ENCODE measurements at places on chromosomes 6 and 20. TPM values are rescaled to one million over a fixed set of nuclear protein-coding genes. Genes with fewer than 3 reads are reported as not detected.
A peak's percentile ranks its signal among the peaks of the same experiment; 100 is the strongest.

DNA sequence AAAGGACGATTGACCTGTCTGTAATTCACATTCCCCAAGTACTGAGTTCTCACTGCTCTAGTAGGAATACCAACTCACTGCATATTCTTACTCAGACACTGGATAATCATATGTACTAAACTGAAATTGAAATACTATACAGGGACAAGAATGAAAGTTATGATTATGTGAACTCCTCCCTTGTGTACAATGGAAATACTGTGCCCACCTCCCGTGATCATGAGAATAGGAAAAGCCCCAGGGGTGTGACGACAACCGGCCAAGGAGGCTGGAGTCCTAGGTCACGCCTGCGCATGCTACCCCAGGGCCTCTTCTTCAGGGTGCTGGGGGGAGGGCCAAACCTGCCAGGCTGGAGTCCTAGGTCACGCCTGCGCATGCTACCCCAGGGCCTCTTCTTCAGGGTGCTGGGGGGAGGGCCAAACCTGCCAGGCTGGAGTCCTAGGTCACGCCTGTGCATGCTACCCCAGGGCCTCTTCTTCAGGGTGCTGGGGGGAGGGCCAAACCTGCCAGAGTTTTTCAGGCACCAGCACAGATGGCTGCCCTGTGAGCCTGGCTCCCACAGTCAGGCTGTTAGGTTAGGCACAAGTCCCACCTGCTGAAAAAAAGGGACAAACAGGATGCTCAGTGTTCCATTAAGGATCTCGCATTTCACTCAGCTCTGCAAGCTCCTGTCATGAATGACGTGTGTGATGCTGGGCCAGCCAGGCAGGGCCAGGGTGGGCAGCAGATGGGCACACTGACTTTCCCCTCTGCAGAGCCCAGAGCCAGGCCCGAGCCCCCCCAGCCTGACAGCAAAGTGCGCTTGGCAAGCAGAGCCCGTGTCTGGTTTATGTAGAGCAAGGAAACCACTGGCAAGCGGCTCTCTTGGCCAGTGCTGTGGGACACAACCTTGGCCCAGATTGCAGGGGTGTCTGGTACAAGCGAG, 107.7 kb downstream of the FOXF2 start:
- no peak for DNase-seq
- no peak overlapping the region for H3K4me3 ChIP-seq
- no peak overlapping the region for H3K27ac ChIP-seq
- H3K36me3 ChIP-seq = no peaks in the 10 kb centered on the region
- no peaks in the 10 kb centered on the region for H3K27me3 ChIP-seq
- H3K4me1 ChIP-seq = no peaks in the 10 kb centered on the region

GRCh38 chr6:84027340-84028181, 6.0 kb upstream of the MRAP2 start:
- H3K36me3 ChIP-seq = no peaks in the 10 kb centered on the region
- no peak overlapping the region for H3K4me3 ChIP-seq
- no peaks in the 10 kb centered on the region for H3K27me3 ChIP-seq
- H3K4me1 ChIP-seq = no peaks in the 10 kb centered on the region

- H3K27me3 ChIP-seq = no peaks in the 10 kb centered on the region
- H3K36me3 ChIP-seq = no peaks in the 10 kb centered on the region
- no peak overlapping the region for H3K27ac ChIP-seq
- no peak overlapping the region for H3K4me3 ChIP-seq
Measured at GRCh38 chr6:109393886-109394281, 11.6 kb upstream of the CD164 start.

DNA sequence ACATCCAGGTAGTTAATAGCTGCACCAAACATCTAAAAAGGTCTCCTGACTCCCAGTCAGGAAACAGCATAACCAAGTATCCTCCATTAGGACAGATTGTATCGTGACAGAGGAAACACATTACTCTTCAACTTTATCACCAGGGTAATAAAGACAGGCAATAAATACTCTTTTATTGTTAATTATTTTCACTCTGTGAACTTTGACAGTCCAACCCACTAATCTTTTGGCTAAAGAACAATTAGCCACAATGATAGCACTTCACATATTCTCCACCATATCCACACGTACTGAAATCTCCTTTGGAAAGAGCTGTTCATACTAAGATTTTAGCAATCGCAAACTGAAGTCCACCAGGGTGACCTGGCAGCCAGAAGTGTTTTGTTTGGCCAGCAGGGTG, 46.4 kb downstream of the ARHGAP18 start:
- H3K27ac ChIP-seq = peak overlapping the region; percentile 61
- no peak for DNase-seq
- no peaks in the 10 kb centered on the region for H3K27me3 ChIP-seq
- H3K36me3 ChIP-seq = no peaks in the 10 kb centered on the region

- H3K36me3 ChIP-seq = no peaks in the 10 kb centered on the region
- DNase-seq = no peak
- H3K4me1 ChIP-seq = no peaks in the 10 kb centered on the region
- no peaks in the 10 kb centered on the region for H3K27me3 ChIP-seq
- no peak overlapping the region for H3K27ac ChIP-seq
Measured at GRCh38 chr6:114595186-114595585, 252.4 kb upstream of the HS3ST5 start.

DNA sequence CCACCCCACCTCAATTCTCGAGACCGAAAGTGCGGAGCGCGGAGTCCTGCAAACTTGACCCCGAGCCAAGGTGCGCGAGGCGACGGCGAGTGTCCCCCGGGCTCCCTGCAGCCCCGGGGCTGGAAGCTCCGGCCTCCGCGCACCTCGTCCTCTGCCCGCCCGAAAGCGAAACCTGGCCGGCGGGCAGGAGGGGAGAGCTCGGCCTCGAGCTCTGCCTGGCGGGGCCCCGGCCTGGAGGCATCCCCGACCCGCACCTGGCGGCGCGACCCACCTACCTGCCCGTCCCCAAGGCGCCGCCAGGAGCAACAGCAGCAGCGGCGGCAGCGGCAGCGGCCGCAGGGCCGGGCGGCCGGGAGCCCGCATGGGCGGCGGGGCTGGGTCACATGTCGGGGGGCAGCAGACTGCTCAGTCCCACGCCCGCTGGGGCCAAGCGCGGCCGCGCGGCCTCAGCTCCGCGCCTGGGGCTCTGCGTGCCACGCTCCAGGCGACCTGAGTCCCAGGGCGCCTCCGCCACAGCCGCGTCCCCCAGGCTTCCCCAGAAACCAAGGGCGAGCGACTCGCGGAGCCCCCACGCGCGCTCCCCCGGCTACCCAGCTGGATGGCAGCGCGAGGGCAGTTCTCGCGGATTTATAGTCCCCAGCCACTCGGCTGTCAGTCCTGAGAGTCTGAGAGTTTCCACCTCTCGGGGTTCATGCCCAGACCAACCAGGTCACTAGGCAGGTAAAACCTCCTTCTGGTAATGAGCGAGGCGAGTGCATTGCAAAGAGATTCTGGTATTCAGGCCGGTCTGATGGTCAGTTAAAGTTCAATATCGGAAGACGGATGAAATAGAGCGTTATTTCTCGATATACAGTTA, at the start of gene IL20RA:
Gene IL20RA (minus strand): TSS at position 600 of the 856 bp plus-strand sequence. CDS start 237 bp downstream, at position 363.
- peaks cover 3% of the 10 kb centered on the region for H3K4me1 ChIP-seq
- H3K27ac ChIP-seq = no peak within 1 kb of the TSS
- peaks cover 31% of the 10 kb centered on the region for H3K27me3 ChIP-seq
- DNase-seq = no peak
- peak within 1 kb of the TSS; percentile 90 for H3K4me3 ChIP-seq
- no peaks in the 10 kb centered on the region for H3K36me3 ChIP-seq

- H3K36me3 ChIP-seq = no peaks in the 10 kb centered on the region
- H3K27ac ChIP-seq = no peak overlapping the region
- no peak for DNase-seq
- no peaks in the 10 kb centered on the region for H3K4me1 ChIP-seq
- no peak overlapping the region for H3K4me3 ChIP-seq
Measured at GRCh38 chr6:142444376-142444775, 142.6 kb downstream of the ADGRG6 start.

DNA sequence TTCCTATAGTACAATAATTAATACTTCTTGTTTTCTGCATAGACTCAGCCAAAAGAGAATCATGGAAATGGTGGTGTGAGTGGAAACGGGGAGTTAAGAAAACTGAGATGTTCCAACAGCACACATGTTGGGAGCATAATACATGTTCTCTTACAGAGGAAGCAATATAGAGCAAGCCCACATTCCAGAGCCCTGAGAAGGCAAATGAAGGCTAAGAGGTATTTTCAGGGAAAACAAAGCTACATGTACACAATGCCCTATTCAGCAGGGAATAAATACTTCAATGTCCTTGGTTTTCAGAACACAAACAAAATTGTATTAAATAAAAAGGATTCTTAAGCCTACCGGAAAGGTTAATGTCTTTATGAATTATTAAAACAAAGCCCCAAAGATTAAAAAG, 35.1 kb upstream of the SMIM8 start:
- no peaks in the 10 kb centered on the region for H3K27me3 ChIP-seq
- no peaks in the 10 kb centered on the region for H3K36me3 ChIP-seq
- no peak overlapping the region for H3K4me3 ChIP-seq
- no peak overlapping the region for H3K27ac ChIP-seq

- H3K27me3 ChIP-seq = no peaks in the 10 kb centered on the region
- no peak for DNase-seq
- no peak overlapping the region for H3K4me3 ChIP-seq
- no peaks in the 10 kb centered on the region for H3K36me3 ChIP-seq
- H3K27ac ChIP-seq = peak overlapping the region; percentile 86
Measured at GRCh38 chr6:134352786-134353480, 35.0 kb upstream of the SGK1 start.

- no peak for DNase-seq
- H3K4me1 ChIP-seq = no peaks in the 10 kb centered on the region
- H3K27ac ChIP-seq = no peak overlapping the region
- H3K4me3 ChIP-seq = no peak overlapping the region
- H3K36me3 ChIP-seq = no peaks in the 10 kb centered on the region
Measured at GRCh38 chr20:63156221-63156671, 59.7 kb downstream of the YTHDF1 start.

- no peak for DNase-seq
- no peaks in the 10 kb centered on the region for H3K27me3 ChIP-seq
- H3K27ac ChIP-seq = no peak overlapping the region
Measured at GRCh38 chr6:36969988-36970891, 15.7 kb downstream of the PI16 start.

DNA sequence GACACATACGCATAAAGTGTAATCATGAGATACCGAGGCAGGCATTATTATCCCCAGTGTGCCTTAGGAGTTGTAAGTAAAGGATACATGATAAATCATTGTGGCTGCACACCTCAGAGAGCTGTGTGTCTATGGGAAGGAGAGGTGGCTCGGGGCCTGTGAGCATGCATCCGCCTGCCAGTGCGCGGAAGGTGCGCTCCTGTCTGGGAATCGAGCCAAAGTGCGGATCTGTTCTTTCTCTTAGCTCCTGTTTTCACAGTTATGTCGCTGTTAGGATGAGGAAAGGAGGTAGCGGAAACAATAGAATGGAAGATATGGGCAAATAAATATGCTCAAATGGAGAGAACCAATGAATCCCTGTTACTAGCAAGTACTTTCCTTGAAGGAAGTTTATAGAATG, 98.0 kb downstream of the ANKRD6 start:
- DNase-seq = no peak
- H3K4me1 ChIP-seq = peaks cover 11% of the 10 kb centered on the region
- no peaks in the 10 kb centered on the region for H3K27me3 ChIP-seq
- no peak overlapping the region for H3K4me3 ChIP-seq
- H3K36me3 ChIP-seq = no peaks in the 10 kb centered on the region

SCGN gene
- not detected for total RNA-seq

OPRM1 gene
- total RNA-seq = not detected

TFAP2A gene
- total RNA-seq = not detected

CFB gene
- 3.8 TPM for total RNA-seq

MCCD1 gene
- not detected for total RNA-seq

PRRT1 gene
- not detected for total RNA-seq

SLC25A27 gene
- total RNA-seq = 3.2 TPM

FOXF2 gene
- total RNA-seq = 0.95 TPM

Data from gastrocnemius medialis (tissue), 4 donors.